ENCODE measurements at places on chromosomes 13 and 19.

GRCh38 chr13:51613535-51613934, 29.3 kb downstream of the WDFY2 start:
- no peak for DNase-seq

DNA sequence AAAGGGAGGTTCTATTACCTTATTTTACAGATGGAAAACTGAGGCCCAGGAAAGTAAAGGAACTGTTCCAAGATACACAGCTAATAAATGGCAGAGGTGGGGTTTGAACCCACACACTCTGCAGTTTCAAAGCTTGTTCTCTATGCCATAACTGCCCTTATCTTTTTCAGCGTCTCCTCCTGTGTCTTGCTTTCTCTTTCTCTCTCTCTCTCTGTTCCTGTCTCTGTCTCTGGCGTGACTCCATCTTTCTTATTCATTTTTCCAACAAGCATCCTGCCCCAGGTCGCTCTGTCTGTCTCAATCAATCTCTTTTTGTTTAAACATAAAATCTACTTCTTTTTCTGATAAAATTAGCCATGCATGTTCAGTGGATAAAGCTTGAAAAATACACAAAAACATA, 3.2 kb upstream of the IFNL4 start:
- no peak for DNase-seq

DNA sequence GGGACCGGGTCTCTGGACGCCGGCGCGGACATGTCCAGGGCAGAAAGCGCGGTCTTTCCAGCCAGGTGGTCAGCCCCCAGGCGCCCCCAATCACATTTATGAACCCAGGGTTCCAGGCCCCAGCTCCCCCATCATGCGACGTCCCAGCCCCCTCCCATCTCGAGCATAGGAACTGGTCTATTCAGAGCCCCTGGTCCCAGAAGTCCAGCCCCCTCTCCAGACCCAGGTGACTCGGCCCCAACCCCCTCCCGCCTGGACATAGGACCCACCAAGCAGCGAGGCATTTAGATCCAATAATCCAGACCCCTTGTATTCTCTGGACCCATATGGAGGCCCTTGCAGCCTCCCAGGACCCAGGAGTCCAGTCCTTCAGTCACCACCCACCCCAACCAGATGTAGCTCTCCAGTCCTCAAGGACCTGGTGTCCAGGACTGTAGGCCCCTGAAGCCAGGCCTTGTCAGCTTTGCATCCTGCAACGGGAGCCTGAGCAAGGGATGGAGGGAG, 501 bp downstream of the APLP1 start:
- DNase-seq, result no peak

- DNase-seq, result no peak
Observed at GRCh38 chr13:32272021-32272683, 43.0 kb downstream of the ZAR1L start.

DNA sequence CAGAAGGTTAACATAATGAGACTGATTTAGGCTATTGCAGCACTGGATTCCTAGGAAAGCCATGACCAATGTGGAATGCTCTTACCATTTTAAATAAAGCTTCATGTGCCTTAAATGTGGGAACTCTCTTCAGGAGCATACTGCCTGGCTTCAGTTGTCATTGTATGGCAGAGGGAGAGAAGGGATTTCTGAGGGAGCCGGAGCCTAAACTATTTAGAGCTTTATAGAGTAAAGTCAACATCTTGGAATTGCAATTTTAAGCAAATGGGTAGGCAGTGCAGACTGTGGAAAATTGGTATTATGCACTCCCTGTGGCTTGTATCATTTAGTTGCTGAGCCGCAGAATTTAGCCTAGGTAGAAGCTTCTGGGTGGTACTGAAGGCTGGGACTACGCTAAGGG, 2041.4 kb downstream of the PCDH9 start:
- no peak for DNase-seq

DNA sequence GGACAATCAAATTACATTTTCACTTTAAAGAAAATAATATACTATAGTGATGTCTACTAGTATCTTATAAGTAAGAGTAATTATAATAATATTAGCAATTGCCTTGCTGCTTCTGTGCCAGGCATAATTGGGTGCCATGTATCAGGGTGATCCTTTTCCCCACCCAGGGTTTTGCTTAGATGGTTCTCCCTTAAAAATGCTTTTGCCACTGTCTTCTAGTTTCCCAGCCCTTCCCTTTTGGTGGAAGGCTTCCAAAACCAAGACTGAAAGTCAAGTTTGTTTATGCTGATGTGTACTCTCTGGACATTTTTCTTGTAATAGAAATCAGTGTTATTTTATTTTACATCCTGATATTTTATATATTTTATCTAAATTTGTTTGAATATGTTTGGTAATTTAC, 77.8 kb downstream of the ITGBL1 start:
- no peak for DNase-seq

Measured in stimulated activated CD8-positive, alpha-beta memory T cell treated with anti-CD3 and anti-CD28 coated beads, Interleukin-15, amount 100 ng/mL, for 24 hours (primary cell).